ENCODE measurements at places on chromosomes 2 and 18.

- H3K36me3 ChIP-seq: peaks cover 43% of the 10 kb centered on the region
- H3K4me3 ChIP-seq: no peak overlapping the region
- H3K27me3 ChIP-seq: no peaks in the 10 kb centered on the region
- no peaks in the 10 kb centered on the region for H3K4me1 ChIP-seq
- H3K27ac ChIP-seq: no peak overlapping the region
Observed at GRCh38 chr2:213315168-213315876, 31.1 kb downstream of the SPAG16 start.

DNA sequence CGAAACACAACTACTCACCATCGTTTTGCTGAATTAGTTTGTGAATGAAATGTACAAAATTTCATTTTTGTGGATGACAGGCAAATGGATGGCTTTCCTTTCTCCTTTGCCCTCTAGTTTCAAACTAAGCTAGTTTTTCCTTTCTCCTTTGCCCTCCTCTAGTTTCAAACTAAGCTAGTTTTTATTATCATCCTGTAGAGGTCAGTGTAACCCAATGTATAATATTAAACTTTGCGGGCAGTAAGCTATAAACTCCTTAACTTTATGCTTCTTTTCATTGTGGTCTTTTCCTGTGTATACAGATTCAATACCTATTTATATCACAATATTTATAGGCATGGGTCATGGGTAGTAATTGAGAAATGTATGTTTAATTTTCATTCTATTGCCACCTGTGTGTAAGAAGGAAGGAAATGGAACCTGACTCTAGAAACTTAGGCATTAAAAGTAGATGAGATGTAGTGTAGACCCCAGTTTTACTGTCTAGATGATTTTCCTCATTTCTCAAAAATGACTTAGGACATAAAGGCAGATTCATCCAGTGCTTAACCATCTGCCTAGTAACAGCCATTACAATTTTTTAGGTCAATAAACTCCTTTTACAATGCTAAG, 58.1 kb downstream of the MAP3K19 start:
- H3K27ac ChIP-seq: no peak overlapping the region
- no peak overlapping the region for H3K4me3 ChIP-seq
- no peaks in the 10 kb centered on the region for H3K36me3 ChIP-seq
- H3K27me3 ChIP-seq: no peaks in the 10 kb centered on the region
- DNase-seq: no peak
- no peaks in the 10 kb centered on the region for H3K4me1 ChIP-seq

GRCh38 chr2:58378152-58378551, 137.0 kb upstream of the FANCL start:
- H3K27ac ChIP-seq: no peak overlapping the region
- H3K4me1 ChIP-seq: peaks cover 12% of the 10 kb centered on the region
- no peaks in the 10 kb centered on the region for H3K36me3 ChIP-seq
- H3K27me3 ChIP-seq: peaks cover 3% of the 10 kb centered on the region
- H3K4me3 ChIP-seq: no peak overlapping the region

GRCh38 chr18:46718501-46719341, 38.1 kb downstream of the ST8SIA5 start:
- peaks cover 15% of the 10 kb centered on the region for H3K27me3 ChIP-seq
- no peaks in the 10 kb centered on the region for H3K36me3 ChIP-seq
- DNase-seq: no peak
- no peaks in the 10 kb centered on the region for H3K4me1 ChIP-seq

DNA sequence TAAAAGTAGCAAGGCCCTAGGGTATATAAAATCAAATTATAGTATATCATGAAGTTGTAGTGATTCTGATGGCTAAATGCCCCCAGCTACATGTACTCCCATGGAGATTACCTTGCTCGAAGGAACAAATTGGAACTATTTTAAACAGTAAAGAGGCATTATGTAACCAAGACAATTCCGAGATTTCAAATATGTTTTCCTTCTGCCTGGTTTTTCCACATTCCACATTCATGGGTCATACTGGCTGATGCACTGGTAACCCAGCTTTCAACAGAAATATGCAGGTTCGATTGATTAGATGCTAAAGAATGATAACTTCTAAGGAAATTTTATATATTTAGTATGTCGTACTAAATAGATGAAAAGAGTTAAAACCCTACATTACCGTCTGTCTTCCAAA, 62.3 kb upstream of the MGAT4A start:
- H3K27me3 ChIP-seq: no peaks in the 10 kb centered on the region
- H3K4me3 ChIP-seq: no peak overlapping the region
- no peak for DNase-seq
- no peaks in the 10 kb centered on the region for H3K4me1 ChIP-seq
- no peaks in the 10 kb centered on the region for H3K36me3 ChIP-seq

DNA sequence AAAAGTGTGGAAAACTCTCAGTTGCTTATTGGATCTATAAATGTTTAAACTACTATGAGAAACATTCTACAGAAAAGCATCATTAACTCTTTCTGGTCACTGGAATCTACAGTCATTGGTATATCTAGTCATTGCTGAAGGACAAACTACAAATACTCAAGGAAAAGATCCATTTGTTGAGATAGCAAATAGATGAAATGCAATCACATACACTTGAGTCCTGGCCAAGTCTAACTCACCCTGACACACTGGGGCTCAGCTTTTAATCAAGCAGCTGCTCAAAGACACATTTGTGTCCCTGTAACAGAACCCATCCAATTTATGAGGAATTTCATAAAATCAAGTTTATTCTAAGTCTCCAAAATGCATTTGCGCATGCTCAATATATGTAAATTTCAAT, 68.7 kb downstream of the CDH2 start:
- H3K27me3 ChIP-seq: no peaks in the 10 kb centered on the region
- H3K4me1 ChIP-seq: no peaks in the 10 kb centered on the region
- H3K4me3 ChIP-seq: no peak overlapping the region
- DNase-seq: no peak
- H3K36me3 ChIP-seq: no peaks in the 10 kb centered on the region
- no peak overlapping the region for H3K27ac ChIP-seq

- no peaks in the 10 kb centered on the region for H3K4me1 ChIP-seq
- H3K27ac ChIP-seq: no peak overlapping the region
- no peak for DNase-seq
Observed at GRCh38 chr18:34492652-34493051, 217.4 kb upstream of the DTNA start.

GRCh38 chr2:24342110-24342910, 18.0 kb downstream of the ITSN2 start:
- peaks cover 72% of the 10 kb centered on the region for H3K4me1 ChIP-seq
- no peaks in the 10 kb centered on the region for H3K27me3 ChIP-seq
- peak overlapping the region; percentile 73 for H3K27ac ChIP-seq
- DNase-seq: no peak
- H3K36me3 ChIP-seq: peaks cover 2% of the 10 kb centered on the region

DNA sequence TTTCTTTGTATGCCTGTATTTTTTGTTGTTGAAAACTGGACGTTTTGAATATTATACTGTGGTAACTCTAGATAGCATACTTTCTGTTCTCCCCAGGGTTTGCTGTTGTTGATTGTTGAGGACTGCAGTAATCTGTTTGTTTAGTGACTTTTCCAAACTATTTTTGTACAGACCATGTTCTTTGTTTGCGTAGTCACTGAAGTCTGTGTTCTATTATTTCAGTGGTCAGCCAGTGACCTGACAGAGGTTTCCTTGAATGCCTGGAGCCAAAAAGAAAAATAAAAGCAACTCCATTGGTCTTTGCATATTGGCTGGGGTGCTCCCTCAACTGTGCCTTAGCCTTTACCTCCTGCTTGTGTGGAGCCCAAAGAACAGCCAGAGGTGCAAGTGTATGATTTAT, 42.7 kb upstream of the PHLPP1 start:
- no peaks in the 10 kb centered on the region for H3K36me3 ChIP-seq
- no peak for DNase-seq
- H3K27me3 ChIP-seq: peaks cover 2% of the 10 kb centered on the region
- H3K4me1 ChIP-seq: peaks cover 10% of the 10 kb centered on the region
- no peak overlapping the region for H3K27ac ChIP-seq

GRCh38 chr2:200509612-200510433, at the start of gene KCTD18:
TSS of gene KCTD18 (minus strand) at chr2:200510068. CDS start at chr2:200507016, 3,052 bp downstream.
- peaks cover 29% of the 10 kb centered on the region for H3K4me1 ChIP-seq
- H3K27me3 ChIP-seq: no peaks in the 10 kb centered on the region
- H3K27ac ChIP-seq: peak within 1 kb of the TSS; percentile 92
- peaks cover 21% of the 10 kb centered on the region for H3K36me3 ChIP-seq
- DNase-seq: peak; percentile 94

DNA sequence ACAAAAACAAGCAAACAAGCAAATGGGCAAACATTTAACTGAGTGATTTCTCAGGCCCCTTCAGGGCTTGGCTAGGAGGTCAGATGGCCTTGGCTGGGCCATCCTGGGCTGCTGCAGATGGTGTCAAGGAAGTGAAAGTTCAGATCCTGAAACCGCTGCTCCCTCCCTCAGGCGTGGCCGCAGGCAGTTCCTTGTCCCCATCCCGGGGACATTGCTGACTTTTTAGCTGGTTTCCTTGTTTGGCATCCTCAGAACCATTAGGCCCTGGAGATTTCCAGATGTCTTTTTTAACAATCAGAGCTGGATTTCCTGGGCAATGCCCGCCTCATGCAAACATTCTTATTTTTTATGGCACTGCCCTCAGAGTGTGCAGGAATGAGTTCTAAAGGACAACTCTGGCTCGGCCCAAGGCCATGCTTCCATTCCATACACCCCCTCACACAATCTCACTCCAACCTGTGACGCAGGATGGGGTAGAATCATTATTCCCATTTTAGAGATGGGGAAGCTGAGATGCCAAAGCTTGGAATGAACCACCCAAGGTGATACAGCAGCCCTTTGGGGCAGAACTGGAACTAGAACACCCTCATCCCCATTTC, 86.1 kb upstream of the ZCCHC2 start:
- peaks cover 13% of the 10 kb centered on the region for H3K27me3 ChIP-seq
- no peaks in the 10 kb centered on the region for H3K36me3 ChIP-seq
- no peak overlapping the region for H3K4me3 ChIP-seq
- H3K27ac ChIP-seq: no peak overlapping the region
- no peak for DNase-seq

DNA sequence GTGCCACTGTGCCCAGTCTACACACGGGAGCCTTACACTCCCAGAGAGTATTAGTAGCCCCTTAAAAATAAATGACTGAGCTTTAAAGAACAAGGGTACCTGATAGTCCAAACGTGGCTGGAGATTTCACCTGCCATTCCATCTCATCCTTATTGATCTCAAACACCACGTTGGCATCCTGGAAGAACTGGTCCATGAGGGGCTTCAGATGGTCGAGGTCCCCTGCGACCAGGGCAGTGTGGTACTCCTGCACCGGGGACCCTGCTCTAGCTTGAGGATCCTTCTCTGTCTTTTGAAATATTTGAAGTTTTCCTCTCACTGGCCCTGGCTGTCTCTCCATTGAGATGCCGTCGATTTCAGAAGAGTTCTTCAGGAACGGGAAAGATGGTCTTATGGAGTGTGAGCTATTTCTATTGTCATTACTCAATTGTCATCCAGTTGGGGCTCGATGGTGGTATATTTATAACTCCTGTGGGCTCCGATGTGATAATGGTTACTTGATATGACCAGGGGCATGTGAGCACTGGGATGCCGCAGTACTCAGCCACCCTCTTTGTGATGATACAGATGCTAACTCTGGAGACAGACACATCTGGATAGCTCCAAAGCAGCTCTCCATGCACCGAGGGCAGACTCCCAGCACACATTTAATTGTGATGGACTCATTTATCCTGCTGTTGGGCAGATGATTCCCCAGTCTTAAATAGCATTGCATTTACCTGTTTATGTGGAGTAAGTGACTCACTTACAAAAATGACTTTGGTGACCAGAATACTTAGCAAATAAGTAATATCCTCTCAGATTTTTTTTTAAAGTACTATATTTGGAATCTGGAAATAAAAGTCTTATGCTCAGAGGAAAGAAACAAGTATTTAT, 22.8 kb downstream of the ASB18 start:
- H3K4me1 ChIP-seq: peaks cover 3% of the 10 kb centered on the region
- no peak for DNase-seq
- no peak overlapping the region for H3K27ac ChIP-seq
- H3K36me3 ChIP-seq: no peaks in the 10 kb centered on the region

GRCh38 chr2:85619617-85620016, 3.6 kb downstream of the USP39 start:
- H3K4me3 ChIP-seq: no peak overlapping the region
- no peak for DNase-seq
- peak overlapping the region; percentile 11 for H3K27ac ChIP-seq
- no peaks in the 10 kb centered on the region for H3K27me3 ChIP-seq

GRCh38 chr2:28587526-28588291, 91.8 kb downstream of the PLB1 start:
- H3K4me3 ChIP-seq: no peak overlapping the region
- peak overlapping the region; percentile 41 for H3K27ac ChIP-seq
- peaks cover 57% of the 10 kb centered on the region for H3K4me1 ChIP-seq
- H3K27me3 ChIP-seq: no peaks in the 10 kb centered on the region

DNA sequence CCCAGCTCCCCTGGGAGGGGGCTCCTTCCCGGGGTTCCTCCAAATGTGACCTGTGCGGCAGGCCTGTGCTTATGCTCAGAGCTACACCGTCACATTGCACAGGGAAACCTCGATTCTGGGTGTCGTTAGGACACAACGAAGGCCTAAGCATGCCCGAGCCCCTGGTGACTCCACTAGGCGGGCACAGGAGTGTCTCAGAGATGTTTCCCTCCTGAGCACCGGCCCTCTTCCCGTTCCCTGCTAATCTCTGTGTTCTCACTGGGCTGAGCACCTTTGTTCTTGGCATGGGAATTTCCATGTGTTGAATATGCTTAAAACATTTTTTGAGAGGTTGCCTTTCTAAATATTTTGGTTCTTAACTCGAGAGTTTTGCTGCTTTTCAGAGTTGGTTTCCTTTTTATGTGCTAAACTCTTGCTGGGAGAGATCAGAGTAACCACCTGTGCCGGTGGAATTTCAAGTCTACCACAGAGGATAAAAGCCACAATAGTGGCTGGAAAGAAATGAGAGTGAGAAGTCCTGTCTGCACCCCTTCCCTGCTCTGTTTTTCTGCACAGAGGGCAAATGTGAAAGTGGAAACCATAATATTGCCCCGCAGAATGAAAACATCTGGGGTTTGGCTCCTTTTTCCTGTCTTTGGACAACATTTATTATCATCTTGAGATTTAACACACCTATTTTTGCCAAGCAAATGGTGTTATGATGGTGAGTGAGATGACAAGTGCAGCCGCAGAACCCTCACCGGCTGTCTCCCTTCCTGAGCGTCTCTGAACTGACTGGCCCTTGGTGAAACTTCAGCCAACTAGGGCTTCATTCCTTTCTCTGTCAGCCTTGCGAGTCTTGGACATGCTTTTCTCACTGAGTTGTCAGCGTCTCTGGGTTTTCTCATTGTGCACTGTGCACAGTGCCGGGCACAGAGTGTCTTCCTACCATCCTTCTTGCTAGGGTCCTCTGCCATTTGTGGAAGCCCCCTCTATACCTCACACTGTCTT, 154.1 kb downstream of the VAPA start:
- H3K27ac ChIP-seq: no peak overlapping the region
- H3K4me3 ChIP-seq: no peak overlapping the region
- DNase-seq: no peak
- H3K4me1 ChIP-seq: no peaks in the 10 kb centered on the region
- H3K27me3 ChIP-seq: peaks cover 3% of the 10 kb centered on the region
